Motor neuron (in vitro differentiated cells): ENCODE measurements at places on chromosomes 5 and 9. TPM values are rescaled to one million over a fixed set of nuclear protein-coding genes. Genes with fewer than 3 reads are reported as not detected.
A peak's percentile ranks its signal among the peaks of the same experiment; 100 is the strongest.

- ATAC-seq = no peak
Measured at GRCh38 chr9:134317400-134317789, 8.9 kb upstream of the RXRA start.

Gene TLR4
- 0.22 and 0.25 TPM in 2 replicates for total RNA-seq

- peak; percentile 95 for ATAC-seq
Measured at GRCh38 chr5:140189977-140190871, 15.2 kb downstream of the CYSTM1 start.

Gene SHLD3
- total RNA-seq = 5.9 and 7.1 TPM in 2 replicates

- no peak for ATAC-seq
Measured at GRCh38 chr5:30390095-30390494, 803.4 kb upstream of the CDH6 start.

- no peak for ATAC-seq
Measured at GRCh38 chr9:106755736-106756135, 107.2 kb upstream of the ZNF462 start.

- no peak for ATAC-seq
Measured at GRCh38 chr5:129244478-129244877, 149.9 kb downstream of the ISOC1 start.

- no peak for ATAC-seq
Measured at GRCh38 chr9:137313956-137314560, 12.0 kb upstream of the NRARP start.

DNA sequence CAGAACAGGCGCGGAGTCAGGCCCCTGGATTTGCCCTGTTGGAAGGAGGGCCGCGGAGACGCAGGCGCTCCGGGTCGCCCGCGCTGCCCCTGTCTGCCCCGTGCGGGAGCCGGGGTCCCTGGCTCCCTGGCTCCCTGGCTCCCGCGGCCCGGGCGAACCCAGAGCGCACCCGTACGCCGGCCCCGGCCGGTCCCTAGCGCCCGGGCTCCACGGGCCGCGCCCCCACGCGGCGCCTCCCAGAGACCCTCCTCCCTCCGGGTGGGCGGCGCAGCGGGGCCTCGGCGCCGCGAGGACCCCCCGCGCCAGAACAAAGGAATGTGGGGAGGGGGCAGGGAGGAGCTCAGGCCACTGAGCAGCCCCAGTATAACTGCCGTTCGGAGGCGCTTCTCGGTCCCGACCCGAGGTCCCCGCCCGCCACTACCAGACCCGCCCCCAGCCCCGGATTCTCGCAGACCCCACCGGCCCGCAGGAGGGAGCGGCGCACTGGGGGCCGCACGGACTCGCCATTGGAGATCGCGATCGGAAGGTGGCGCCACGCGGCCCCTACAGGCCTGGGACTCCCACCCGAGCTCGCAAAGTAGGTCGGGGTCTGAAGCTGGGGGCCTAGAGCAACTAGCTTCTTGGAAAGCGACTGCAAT, 2.4 kb downstream of the NFIL3 start:
- peak; percentile 46 for ATAC-seq

Gene SLC2A6
- 20.0 and 23.0 TPM in 2 replicates for total RNA-seq

- peak; percentile 11 for ATAC-seq
Measured at GRCh38 chr5:88691230-88691582, 191.8 kb downstream of the MEF2C start.

DNA sequence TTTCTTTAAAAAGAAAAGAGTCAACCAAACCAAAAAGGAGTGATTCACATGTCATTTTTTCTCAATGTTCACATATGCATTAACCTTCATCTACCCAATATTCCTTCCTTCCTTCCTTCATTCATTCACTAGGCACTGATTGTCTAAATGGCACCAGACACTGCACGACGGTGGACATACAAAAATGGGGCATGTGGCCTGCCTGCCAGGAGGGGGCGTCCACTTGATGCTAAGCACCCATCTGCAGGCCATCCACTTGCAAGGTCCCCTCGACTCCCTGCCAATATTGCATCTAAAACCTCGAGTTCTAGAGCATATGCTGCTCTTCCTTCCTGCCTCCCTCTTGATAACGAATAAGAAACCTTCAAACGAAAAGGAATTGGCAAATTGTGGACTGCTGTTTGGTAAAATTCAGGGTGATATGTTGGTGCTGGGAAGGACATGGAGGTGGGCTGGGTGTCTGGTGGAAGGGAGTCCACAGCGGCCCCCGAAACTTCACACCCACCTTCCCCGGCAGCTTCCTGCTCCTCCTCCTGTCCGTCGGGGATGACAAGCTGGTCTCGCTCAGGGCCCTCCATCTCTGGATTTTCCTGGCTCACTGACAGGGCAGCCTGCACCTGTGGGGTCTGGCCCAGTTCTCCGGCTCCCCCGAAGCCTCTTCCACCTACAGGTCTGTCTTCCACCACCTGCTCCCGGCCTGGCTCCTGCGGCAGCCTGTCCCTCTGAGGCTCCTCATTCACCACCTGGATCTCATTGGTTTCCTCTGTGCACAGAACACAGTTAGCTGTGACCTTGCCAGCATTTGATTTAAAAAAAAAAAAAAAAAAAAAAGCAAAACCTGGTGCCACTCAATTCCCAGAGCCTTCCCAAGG, 64.3 kb downstream of the GOLM1 start:
- ATAC-seq = no peak

GRCh38 chr5:175860531-175861045, 10.8 kb upstream of the CPLX2 start:
- ATAC-seq = no peak

Gene NPDC1
- 18.2 and 25.9 TPM in 2 replicates for total RNA-seq

DNA sequence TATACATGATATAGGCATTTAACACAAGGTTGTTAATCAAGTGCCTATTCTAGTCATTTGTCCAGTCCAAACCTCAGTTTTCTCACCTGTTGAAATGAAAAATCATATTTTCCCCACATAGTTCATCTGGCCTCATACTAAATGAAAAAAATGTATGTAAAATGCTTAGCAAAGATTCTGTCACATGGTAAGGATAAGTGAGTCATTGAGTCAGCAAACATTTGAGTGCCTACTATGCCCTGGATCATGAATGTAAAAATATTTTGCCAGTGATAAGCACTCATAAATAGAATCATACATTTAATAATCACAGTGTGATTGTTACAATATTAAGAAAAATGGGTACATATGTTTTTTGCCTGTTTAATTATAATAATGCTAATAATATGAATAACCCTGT, 181.2 kb upstream of the PAPPA start:
- peak; percentile 56 for ATAC-seq

Gene CCDC192
- 2.0 and 3.2 TPM in 2 replicates for total RNA-seq

DNA sequence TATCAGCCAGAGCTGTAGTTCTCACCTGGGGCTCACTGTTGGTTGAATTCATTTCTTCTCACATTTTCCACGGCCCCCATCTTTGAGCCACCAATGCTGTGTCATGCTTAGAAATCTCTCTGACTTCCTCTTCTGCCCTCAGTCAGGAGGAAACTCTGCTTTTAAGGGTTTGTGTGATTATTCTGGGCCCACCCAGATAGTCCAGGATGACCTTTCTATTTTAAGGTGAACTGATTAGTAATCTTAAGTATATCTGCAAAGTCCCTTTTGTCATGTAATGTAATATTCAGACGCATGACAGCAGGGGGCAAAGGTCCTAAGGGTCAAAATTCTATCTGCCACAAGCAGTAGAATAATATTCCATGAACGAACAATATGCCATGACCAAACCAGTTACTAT, 88.4 kb downstream of the AK8 start:
- ATAC-seq = no peak

Gene IFNA2
- not detected in 2 replicates for total RNA-seq

Gene WDR31
- 5.6 and 5.8 TPM in 2 replicates for total RNA-seq

- ATAC-seq = no peak
Measured at GRCh38 chr5:127192836-127193338, 97.7 kb upstream of the MEGF10 start.

Gene KCNN2
- total RNA-seq = 0.27 and 0.41 TPM in 2 replicates

Gene ARL14EPL
- total RNA-seq = 0.26 TPM in 1 of 2 replicates, not detected in the other

- no peak for ATAC-seq
Measured at GRCh38 chr9:132586830-132587591, 4.6 kb downstream of the BARHL1 start.

Gene EQTN
- total RNA-seq = not detected in 2 replicates

- ATAC-seq = no peak
Measured at GRCh38 chr9:127966416-127967150, 14.2 kb downstream of the EEIG1 start.

- no peak for ATAC-seq
Measured at GRCh38 chr5:175521313-175521833, 43.0 kb downstream of the SFXN1 start.

GRCh38 chr5:93789173-93790067, 48.0 kb upstream of the POU5F2 start:
- peak; percentile 66 for ATAC-seq

DNA sequence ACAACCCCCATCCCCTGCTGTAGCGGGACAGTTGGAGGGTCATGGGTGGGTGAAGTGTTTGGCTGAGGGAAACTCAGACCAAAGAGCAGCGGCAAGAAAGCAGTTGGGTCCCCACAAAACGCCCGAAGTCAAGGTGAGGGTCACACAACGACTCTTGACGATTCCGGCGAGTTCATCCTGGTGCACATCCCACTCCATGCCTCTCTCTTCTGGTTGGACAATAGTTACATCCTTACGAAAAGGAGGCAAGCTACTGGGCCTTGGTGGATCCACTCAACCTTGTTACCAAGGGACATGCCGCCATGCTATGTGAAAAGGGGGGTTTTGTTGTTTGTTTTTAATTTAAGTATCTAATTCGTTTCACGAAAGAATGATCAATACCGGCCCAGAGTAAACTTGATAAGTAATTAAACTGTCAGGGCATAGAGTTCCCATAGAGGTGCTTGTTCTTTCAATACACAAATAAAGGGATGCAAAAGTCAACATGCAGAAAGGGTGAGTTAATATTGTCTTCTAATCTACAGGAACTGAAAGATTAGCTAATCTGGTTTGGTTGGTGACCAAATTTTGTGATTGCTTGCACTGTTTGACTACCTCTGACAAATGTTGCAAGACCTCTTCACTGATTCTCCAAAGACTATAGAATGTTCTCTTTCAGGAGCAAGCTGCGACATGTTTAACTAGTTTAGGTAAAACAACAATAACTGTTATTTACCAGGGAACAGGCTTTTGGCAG, 732 bp upstream of the SMIM15 start:
- ATAC-seq = no peak

Gene CDC20B
- 0.14 TPM in 1 of 2 replicates, not detected in the other for total RNA-seq

Gene GPR151
- 0.37 and 0.52 TPM in 2 replicates for total RNA-seq

Gene RGP1
- 11.3 and 13.1 TPM in 2 replicates for total RNA-seq
